ENCODE measurements at places on chromosomes 6 and 20.

- no peak for DNase-seq
Observed at GRCh38 chr20:17304774-17305173, 77.9 kb downstream of the PCSK2 start.

- DNase-seq, result no peak
Observed at GRCh38 chr6:85887461-85887860, 244.8 kb upstream of the SYNCRIP start.

DNA sequence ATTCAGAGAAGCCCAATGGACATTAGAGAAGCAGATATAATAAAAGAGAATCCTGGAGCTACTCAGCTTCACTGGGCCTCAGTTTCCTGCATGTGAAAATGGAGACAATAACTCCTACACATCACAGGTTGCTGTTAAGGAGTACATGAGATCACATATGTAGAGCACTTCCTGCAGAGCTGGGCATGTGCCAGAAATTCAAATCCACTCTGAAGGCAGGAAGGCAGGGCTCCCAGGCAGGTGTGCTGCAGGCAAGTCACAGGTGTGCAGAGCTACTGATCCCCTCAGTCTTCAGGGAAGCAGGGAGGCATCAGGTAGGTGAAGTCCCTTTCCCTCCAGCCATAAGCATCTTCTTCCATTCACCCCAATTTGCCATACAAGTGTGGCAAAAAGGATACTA lies 48.0 kb downstream of the DST start:
- DNase-seq, result peak; percentile 3

DNA sequence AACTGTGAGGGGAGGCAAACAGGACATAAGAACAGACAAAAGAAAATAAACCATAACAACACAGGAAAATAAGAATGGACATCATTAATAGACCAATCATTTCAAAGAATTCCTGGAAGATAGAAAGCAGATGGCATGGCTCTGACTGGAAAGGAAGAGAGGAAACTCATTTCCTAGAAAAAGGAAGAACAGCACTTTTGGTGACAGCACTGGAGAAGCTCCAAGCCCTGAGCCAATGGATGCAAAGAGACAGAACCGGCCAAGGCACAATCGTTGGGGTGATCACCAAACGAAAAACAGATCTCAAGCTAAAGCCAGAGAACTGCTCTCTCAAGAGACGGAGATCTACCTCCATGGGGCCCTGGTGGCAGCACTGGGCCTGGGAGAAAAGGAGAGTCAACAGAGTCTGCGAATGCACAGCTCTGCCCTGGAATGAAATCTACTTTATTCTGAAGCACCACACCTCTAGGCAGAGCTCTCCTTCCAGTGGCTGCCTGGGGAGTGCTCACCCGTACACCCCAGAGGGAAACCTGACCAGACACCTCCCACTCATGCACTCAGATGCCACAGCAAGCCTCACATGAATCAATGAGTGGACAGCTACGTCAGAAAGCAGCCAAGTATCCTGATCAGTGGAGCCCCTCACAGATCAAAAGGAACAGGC lies 24.2 kb downstream of the KIAA0319 start:
- no peak for DNase-seq

GRCh38 chr6:7239590-7239948 lies 73.4 kb downstream of the SSR1 start:
- DNase-seq, result no peak

DNA sequence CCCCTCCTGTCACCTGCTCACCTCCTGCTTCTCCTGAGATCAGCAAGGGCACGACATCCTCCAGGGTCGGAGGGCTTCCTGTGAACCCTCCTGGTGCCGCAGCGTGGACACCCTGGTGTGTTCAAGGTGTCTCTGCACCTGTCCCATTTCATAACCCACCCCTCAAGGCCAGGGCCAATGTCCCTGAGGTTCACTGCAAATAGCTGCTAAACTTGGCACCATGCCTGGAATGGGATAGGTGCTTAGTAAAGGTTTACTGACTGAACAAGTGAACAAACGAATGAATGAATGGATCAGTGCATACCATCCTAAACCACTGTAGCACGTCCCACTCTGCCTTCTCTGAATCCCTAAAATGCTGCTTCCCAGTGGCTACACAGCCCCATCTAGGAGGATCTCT lies 35.0 kb downstream of the SIRPA start:
- no peak for DNase-seq

GRCh38 chr20:51560550-51561307 lies 18.2 kb upstream of the NFATC2 start:
- no peak for DNase-seq

DNA sequence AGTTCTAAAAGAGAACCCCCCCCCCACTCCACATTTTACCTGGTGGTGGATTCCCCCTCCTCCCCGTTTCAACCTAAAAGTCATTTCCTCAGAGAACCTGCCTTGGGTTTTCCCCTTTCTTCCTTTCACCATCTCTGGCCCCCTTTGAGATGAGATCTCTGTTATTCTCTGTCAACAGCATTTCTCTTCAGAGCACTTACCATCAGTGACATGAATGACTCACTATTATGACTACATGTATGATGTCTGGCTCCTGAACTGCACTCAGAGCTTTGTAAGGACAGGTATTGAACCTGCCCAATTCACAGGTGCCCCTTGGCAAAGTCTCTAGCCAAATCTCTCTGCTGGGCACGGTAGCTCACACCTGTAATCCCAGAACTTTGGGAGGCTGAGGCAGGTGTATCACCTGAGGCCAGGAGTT lies 61.4 kb upstream of the JARID2 start:
- peak; percentile 72 for DNase-seq

- DNase-seq, result no peak
Observed at GRCh38 chr6:47631797-47632196, 66.6 kb upstream of the ADGRF4 start.

DNA sequence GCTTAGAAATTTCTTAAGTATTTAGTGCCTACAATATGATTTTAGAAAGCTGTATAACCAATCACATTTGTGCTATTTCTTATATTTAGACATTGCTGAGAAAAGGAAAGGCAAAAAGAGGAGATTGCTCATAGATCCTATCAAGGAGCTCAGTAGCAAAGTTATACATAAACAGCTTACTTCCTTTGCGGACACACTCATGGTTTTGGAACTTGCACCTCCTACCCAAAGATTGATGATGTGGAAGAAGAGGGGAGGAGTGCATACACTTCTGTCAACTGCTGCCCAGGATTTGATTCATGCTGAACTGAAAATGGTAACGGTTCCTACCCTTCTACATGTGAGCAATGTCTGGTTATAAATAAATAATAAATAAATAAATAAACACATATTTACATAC lies 16.7 kb downstream of the RAD21L1 start:
- no peak for DNase-seq

DNA sequence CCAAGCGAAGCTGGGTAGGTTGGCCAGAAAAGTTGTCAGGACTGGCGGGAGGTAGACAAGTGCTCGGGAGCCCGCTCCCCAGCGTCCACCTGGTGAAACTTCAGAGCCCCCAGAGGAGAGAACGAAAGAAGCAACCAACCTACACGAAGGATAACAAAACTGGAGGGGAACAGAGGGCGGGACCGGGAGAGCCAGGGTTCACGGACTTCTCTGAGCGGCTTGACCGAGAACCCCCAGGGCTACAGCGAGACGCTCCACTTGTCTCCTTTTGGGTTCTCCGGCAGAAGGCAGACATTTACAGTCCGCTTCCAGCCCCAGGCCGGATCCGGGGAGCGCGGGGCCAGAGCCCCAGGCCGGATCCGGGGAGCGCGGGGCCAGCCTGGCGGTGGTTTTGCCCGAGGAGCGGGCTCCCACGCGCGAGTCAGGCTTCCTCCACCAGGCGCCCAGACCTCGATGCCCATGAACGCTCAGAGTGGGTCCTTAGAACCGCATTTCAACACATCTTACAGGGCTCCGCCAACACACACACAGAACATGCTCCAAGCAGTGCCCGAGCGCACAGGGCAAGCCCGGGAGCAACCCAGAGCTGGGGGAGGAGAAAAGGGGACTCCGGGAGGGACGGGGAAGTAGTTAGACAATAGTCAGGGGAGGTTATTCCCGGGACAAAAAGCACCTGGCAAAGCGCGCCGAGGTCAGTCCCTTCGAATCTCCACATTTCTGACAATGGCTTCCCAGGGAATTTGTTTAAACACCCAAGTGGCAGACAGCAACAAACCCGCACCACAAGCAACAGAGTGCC lies 1.1 kb downstream of the PTPRK start:
- no peak for DNase-seq

GRCh38 chr20:23867152-23867776 lies 12.3 kb downstream of the CST5 start:
- DNase-seq, result no peak

GRCh38 chr6:32843331-32843978 lies 392 bp downstream of the PSMB8 start:
- no peak for DNase-seq

- DNase-seq, result no peak
Observed at GRCh38 chr6:69783108-69783507, 13.7 kb downstream of the LMBRD1 start.

DNA sequence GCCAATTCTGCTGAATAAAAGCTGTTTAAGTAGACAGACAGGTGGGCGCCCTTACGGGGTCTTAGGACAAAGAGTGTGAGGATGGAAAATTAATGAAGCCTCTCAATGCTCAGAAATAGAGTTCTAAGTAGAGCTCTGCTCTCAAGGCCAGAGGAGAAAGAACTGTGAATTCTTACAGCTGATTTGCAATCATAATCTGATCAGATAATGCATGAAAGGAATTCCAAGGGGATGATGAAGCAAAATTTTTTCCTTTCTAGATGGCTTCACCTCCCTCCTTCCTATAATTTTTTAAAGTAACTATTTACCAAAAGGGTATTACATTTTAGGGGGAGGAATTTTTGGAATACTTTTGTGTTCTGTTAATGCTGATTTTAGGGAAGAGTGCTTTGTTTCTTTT lies 308.1 kb upstream of the HS3ST5 start:
- DNase-seq, result no peak

Data from activated CD4-positive, alpha-beta T cell treated with anti-CD3 and anti-CD28 coated beads, Interleukin-2, amount 50 U/mL, for 16 hours (primary cell).